ENCODE measurements at places on chromosomes 6 and 20.

DNA sequence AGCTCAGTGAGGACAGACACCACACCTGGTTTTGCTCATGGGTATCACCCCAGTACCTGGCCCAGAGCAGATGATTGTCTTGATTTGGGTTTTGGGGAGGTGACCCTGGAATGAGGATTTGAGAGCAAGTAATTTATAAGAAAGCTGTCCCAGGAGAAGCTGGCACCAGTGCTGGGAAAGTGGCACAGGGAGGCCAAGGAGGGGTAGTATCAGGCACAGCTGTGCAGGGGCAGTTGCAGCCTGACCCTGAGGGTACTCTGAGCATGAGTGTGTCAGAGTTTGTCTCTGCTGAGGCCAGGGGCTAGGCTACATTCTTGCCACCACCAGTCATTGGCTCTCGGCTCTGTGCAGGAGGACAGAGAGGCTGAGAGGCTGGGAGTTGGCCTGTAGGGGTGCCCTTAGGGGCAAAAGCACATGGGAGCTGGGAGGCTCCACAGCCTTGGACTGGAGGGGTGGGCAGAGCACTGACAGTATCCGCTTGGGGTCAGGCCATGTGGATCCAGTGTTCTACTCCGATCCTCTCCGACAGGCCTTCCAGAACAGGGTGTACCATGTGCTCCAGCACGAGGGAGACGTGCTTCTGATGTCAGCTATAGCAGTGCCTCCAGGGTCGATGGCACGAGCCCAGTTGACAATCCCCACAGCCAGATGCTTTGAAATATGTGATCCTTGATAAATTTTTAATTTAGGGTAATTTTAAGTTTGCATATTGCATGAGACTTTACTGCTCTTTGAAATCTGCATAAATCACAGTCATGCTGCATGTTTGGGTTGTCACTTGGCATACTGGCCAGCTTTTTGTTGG, 121.3 kb downstream of the PHACTR3 start:
- no peak for DNase-seq

DNA sequence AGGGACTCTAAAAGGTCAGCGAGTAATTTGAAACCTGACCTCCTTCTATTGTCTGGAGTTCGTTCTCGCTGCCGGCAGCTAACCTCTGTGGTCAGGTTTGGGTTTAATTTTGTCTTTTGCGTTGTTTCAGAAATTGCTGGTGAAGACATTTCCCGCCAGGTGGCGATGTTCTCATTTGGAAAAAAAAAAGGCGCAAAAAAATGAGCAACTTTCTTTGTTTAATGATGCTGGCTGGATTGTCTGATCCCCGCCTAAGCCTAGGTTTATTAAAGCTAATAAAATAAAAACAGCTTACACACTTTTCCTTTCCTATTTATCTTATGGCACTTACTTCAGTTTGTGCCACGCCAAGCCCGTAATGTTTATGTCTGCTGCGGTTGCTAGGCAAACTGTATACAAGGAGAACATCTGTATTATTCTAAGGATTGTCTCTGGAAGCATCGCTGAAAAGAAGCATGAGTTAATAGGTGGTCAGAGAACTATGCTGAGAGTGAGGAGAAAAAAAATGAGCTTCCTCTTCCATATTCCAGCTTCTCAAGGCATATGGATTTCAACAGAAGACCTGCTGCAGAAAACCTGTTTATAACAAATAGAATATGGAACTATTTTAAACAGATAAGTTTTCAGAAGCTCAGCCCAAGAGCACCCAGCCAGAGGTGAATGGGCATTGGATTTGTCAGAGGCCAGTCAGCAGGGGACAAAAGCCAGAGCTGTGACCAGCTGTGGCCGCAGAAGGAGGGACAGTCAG, 205.7 kb downstream of the DOK5 start:
- peak; percentile 10 for DNase-seq

- DNase-seq = no peak
These were observed 14.7 kb upstream of the HMGN3 start for GRCh38 chr6:79249136-79249535.

GRCh38 chr6:28125401-28125800, 992 bp downstream of the ZSCAN16 start:
- DNase-seq = no peak

GRCh38 chr20:14817101-14817500, 479.7 kb upstream of the FLRT3 start:
- no peak for DNase-seq

DNA sequence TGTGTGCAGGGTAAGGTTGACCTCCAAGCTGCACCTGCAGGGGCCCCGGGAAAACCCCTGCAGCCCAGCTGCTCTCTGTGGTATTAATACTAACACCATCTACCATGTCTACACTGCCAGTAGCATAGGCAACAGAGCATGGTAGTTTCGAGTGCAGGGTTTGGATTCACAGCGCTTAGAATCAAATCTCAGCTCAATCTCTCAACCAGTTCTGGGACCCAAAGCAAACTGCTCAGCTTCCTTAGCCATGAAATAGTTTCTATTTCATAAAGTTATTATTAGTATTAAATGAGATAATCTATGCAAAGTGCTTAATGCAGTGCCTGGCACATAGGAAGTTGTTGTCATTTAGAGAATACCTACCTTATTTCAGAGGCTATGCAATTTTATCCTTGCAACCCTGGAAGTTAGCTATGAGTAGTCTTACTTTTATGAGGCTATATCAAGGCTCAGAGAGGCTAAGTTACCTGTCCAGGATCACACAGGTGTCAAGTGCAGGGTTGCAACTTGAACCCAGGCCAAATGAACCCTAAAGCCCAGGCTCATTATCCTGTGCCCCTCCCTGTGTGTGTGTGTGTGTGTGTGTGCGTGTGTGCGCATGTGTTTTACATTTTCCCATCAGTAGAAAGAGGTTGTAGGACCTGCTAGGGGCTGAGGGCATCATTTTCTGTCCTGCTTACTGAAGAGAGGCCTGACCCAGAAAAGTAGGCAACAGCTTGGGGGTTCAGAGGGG, 27.6 kb upstream of the MRPS18A start:
- no peak for DNase-seq

DNA sequence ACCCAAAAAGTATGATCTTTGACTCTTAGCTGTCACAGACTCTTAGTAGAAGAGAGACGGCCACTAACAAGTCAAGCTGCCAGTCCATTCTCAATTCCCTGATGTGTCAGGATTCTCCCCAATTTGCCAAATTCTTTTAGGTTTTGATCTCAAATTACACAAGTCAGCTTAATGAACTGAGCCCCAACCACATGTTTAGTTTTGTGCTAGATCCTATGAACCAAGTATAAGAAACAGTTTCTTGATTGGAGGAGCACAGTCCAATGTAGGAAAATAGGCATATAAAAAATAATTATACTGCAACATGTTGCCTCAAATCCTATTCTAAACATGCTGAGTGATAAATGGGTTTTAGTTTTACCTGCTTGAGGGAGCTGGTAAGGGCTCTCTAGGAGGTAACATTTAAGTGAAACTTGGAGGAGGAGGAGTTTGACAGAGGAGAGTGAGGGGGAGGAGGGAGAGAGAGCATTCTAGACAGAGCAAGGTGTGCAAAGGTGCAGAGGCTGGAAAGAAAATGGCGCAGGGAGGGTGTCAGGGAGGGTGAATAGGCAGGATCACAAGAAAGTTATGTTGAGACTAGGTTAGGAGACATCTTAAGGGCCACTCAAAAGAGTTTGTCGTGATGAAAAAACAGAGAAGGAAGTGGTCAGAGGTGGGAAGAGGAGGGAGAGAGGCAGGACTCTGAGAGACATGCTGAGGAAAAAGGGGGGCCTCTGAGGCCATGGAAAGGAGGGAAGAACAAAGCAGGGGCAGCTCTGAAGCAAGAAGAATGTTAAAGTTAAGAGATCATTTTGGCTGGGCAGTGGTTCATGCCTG, 22.8 kb upstream of the FAM83C start:
- DNase-seq = no peak

DNA sequence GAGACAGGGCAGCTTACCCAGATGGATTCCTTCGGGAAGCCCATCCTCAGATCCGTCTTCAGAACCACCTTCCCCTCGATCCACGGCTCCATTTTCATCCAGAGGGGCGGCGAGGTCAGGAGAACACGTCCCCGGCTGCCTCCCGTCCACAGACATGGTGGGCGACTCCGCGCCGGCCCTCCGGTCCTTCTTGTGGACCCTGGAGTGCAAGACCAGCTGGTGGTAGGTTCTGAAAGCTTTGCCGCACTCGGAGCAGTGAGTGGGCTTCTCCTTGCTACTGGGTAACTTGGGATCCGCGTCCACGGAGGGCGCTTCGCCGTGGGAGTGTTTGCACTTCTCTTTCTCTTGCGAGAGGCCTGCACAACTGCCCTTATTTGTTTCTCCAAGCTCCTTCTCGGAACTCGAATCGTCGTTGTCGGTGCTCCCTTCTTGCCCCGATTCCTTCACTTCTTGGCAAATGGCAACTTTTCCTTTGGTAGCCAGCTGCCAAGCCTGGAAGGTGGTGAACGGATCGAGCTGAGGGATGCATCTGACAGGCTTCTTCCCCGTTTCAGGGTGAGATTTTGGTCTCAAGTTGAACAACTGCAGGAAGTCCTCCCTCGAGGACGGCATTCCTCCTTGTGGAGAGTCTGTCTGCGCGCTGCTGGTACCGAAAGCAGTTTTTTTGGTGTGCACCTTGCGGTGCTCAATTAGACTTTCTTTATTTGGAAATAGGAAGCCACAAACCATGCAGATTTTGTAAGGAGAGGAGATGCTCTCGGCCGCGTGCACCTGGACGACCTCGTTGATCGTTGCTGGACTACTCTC, 12.0 kb downstream of the ZNF217 start:
- no peak for DNase-seq

DNA sequence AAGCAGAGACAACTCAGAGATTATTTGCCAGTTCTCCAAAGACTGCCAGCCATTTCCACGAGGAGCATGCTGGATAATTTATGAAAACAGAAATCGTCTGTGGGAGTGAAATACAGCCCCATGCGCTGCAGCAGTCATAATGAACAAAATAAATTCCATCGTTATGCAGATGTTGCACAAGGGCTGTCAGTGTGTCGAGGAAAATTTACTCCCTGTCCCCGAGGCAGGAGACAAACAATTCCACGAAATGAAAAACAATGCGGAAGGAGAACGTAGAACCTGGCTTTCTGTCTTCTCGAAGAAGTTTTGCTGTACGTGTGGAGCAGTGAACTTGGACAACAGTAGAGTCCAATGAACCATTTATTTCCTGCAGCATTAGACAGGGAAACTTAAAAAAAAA, 399.4 kb downstream of the CD83 start:
- no peak for DNase-seq

DNA sequence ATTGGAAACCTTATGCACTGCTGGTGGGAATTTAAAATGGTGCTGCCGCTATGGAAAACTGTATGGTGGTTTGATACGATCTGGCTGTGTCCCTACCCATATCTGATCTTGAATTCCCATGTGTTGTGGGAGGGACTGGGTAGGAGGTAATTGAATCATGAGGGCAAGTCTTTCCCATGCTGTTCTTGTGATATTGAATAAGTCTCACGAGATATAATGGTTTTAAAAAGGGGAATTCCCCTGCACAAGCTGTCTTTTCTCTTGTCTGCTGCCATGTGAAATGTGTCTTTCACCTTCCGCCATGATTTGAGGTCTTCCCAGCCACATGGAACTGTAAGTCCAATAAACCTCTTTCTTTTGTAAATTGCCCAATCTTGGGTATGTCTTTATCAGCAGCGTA, 4.9 kb downstream of the TAP2 start:
- DNase-seq = no peak

GRCh38 chr6:12327391-12327790, 37.2 kb downstream of the EDN1 start:
- no peak for DNase-seq

GRCh38 chr6:73667798-73668197, 14.0 kb upstream of the SLC17A5 start:
- no peak for DNase-seq

DNA sequence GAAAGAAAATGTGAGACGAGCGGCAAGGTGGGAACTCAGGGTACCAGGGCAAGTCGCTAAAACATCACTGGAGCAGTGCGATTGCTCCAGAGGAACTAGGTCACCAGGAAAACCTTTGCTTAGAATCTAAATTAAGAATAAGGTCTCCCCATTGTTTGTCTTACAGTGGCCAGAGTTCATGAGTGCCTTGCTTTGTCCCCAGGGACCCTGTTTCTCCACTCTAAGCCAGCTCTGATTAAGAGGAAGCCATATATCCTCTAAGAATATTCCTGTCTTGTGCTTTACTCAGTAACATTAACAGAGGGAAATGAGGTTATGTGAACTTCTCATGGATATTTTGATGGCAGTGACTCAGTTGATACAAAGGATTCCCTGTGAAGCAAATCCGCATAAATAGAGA, 305.8 kb downstream of the CD83 start:
- no peak for DNase-seq

- DNase-seq = no peak
These were observed 467.5 kb downstream of the PRKN start for GRCh38 chr6:162260027-162260426.

DNA sequence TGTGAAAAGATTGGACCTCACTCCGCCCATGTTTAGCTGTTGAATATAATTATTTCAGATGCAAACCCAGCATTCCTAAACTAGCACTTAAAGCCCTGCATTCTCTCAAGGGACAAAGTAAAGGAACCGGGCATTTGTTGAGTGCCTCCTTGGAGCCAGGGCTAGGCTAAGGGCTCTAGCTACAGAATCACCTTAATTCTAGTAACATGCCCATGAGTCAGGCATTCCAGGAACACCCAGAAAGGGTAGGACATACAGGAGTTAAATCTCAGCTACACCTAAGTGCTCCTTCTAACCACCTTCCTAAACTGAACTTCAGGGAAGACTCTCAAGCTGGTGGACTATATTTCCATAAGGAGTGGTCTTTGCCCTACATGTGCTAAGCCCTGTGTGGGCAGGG, 89.4 kb downstream of the SLC24A3 start:
- DNase-seq = no peak

GRCh38 chr6:144417681-144418080, 132.5 kb downstream of the UTRN start:
- no peak for DNase-seq

All from NCI-H526 treated with DMSO at 0.1 percent for 48 hours (cell line).